Stimulated activated CD8-positive, alpha-beta memory T cell treated with anti-CD3 and anti-CD28 coated beads, Interleukin-2, amount 100 ng/mL, for 48 hours (primary cell): ENCODE measurements at places on chromosomes 3 and 15.
A peak's percentile ranks its signal among the peaks of the same experiment; 100 is the strongest.

DNA sequence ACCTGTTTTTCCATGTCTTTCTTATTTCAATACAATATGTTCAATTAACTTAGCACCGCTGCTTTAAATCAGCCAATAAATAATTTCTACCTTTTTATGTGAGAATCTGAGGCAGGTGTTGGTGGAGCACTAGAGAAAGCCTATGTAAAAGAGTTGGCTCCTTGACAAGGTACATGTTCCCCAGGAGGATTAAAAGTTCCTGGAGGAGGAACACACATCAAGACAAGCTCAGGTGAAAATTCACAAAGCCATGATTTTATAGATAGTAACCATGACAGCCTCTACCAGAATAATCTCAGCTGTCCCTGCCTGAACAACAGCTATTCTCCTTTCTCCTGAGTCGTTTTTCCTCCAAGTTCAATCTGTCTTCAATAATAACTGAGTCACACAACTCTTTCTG lies 3.4 kb upstream of the ZBED2 start:
- no peak for DNase-seq

- no peak for DNase-seq
These were observed 268.8 kb downstream of the MEX3B start for GRCh38 chr15:81776976-81777375.

DNA sequence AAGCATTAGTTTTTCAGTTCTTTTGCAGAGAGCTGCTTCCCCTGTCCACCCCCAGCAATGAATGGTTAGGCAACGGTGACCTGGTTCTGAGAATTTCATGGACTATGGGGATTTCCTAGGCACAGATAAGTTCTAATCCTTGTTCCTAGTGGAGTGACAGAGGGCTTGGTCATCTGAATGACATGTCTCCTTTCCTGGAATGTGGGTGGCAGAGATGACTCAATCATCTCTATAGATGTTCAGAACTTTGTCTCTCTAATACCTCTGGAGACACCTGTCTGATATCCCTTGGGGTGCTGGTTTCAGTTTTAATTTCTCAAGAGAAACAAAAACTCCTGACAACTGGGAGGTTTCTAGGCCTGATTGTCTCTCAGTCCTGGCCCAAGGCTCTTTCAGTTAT lies 10.4 kb downstream of the PLA2G4E start:
- no peak for DNase-seq

- DNase-seq: no peak
These were observed 100.7 kb downstream of the CACNA2D3 start for GRCh38 chr3:54223063-54223462.

- DNase-seq: no peak
These were observed 6.8 kb downstream of the UBE3A start for GRCh38 chr15:25431836-25432561.

DNA sequence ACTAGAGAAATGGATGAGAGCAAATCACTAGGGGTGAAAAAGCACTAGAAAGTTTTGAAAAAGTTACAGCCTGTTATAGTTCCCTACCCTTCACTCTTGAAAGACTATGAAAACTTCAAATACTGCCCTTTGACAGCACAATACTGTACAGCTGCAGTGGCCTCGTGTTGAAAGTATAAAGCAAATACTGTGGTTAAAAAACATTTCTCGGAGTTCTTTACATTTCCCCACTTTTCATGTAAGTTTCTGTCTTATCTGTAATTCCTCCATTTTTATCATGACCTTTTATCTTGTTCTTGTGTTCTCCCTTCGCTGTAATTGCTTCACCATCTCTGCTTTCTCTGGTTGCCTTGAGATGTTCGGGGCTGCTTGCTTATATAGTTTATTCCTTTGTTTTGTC lies 423.8 kb upstream of the CFAP20DC start:
- DNase-seq: no peak

DNA sequence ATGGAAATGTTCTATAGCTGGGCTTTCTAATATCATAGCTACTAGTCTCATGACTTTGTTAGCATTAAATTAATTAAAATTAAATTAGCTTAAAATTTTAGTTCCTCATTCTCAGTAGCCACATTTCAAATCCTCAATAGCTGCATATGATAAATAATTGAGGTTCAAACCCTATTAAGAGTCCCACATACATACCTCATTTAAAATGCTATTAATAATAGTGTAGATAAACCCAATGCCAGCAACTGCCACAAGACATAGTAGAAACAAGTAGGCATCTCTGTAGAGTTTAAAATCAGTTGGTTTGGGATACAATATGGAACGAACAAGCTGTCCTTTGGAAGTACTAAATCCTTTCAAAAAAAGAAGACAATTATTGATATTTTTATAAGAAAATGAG lies 39.1 kb downstream of the ATP13A3 start:
- DNase-seq: no peak

- DNase-seq: no peak
These were observed 4.3 kb downstream of the EPHB1 start for GRCh38 chr3:134799393-134799792.

DNA sequence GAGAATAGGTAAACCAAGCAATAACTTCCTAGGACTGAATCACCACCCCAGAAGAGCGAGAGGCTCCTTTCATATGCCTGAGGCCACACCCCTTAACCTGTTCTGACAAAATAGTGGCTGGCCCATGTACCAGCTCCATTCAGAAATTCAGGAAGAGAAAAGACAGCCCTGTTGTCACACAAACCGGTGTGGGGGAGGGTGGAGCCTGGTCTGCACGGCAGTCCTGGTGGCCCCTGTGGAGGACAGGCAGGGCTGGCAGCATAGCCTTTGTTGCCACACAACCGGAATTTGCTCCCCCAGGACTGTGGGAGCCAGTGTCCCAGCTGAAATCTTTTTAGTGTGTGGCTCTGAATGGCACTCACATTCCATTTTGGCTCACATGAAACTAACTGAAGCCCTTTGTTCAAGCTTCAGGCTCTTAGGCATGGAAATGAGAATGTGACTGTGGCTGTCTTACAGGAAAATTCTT lies 23.8 kb downstream of the RLBP1 start:
- peak; percentile 30 for DNase-seq

- no peak for DNase-seq
These were observed 164.3 kb upstream of the SETMAR start for GRCh38 chr3:4138786-4139431.

DNA sequence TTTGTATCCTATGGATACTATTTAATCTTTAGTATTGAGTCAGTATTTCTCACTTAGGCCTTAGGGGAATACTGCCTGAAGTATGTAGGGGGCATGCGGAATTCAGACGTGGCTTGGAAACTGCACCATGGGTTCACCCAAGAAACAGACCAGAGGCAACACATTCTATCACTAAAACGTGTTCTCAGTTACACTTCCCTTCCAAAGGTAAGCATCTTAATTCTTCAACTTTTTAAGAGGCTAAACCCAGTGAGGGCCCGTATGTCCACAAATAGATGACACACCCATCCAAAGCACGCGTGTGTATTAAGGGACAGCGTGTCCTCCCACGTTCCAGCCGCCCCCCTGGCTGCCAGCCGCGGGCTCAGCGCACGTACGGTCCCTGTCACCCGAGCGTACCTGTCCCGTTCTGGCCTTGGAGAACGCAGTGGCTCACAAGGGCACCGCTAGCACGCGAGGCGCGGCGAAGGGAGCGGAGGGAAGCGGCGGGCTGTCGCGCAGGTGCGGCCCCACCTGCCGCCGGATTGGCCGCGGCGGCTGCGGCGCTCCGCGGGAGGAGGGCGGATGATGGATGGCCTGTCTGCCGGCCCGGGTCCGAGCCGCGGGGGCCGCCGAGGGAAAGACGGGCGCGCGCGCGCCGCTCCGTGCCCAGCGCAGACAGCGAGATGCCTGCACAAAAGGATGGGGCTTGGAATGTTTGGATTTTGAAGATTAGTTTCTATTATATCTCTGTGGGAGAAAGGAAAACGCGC lies 1003.9 kb upstream of the NR2F2 start:
- DNase-seq: no peak

DNA sequence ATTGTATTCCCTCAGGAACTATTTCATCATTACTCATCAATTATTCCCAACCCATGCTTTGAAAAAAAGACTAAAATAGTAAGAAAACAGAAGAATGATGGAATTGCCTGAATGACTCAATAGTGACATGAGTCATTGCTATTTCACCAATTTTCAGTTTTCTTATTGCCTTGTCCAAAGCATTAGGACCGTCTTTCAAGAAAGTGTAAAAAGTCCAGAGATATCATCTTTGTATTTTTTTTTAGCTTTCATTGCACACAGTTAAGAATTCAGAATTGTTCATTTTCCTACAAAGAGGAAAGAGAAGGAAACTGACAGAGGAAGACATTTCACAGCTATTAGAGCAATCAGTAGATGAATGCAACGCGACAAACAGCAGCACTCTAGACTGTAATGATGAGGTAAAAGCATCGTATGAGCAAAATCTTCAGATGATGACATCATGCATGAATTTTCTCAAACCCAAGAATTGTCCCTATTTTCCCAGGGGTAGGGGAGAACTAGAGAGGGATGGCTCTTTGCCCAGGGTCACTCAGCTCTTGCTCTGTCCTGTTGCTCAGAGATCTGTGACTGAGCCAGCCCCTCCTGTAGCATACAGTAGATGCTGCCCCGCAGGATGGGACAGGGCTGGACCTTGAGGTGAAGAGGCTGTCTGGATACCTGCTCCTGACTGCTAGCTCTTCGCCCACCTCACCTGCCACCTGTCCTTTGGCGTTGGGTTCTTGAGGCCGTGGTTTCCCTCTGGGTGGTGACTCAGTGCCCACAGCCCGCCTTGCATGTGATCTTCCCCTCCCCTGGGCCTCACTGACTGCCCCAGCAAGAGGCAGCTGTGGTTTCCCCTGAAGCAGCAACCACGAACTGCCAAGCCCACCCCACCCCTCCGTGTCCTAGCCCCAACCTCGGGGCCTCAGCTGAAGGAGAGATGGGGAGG lies 84.8 kb downstream of the PPCDC start:
- peak; percentile 70 for DNase-seq

DNA sequence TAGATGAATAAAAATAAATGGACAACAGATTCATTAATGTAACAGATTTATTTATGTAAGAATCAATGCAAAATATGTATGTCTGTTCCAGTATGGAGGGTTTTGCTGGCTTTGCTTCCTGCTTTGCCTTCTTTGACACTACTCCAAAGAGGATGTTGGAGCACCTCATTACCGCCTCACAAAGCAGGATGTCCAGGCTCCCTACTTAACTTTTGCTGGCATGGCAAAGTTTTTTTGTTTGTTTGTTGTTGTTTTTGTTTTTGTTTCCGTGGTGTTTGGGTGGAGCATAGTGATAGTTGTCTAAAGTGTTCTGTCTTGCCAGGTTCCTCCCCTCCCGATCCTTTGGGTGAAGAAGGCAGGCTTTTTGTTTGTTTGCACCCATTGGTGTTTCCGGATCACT lies 38.7 kb downstream of the DIPK2A start:
- no peak for DNase-seq

DNA sequence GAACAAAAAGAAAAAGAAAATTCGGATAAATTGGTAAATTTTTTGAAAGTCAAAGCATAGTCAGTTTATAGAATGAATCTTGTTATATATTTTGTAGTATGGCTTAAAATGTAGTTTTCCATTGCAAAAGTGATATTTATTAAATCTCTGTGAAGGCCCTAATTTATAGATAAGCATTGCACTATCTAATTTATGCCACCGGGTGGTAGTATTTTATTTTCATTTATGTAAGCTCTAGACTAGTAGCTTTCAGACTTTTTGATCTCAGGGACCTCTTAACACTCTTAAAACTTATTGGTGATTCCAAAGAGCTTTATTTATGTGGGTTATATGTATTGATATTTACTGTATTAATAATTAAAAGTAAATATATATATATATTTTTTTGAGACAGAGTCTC lies 133.9 kb upstream of the LRRFIP2 start:
- DNase-seq: no peak

DNA sequence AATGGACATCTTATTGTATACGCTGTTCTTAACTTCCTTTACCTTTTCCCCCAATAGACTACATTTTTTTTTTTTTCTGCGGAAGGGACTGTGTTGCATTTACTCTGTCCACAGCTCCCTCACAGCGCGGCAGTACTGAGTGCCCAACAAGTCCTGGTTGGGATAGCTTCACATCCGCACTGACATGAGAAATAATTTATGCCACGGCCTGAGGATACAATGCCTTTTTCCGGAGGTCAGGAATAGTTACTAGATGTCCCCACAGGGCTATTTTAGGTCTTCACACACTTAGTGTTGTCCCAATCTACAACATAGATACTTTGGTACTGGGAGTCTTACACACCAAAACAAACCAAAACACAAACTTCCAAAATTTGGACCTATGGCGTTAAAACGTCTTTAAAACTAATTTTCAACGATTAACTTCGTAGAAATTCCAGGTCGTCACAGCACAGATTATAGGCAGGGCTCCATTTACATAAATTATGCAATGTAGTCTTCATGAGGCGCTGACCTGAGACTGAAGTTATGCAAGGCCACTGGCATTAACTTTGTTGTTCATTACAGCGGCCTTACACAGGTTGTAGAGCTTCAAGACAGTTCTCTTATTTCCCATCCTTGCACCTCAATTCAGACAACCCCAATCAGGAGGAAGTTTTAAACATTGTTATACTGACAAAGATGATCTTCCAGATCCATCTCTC lies 989 bp upstream of the PPIB start:
- no peak for DNase-seq

DNA sequence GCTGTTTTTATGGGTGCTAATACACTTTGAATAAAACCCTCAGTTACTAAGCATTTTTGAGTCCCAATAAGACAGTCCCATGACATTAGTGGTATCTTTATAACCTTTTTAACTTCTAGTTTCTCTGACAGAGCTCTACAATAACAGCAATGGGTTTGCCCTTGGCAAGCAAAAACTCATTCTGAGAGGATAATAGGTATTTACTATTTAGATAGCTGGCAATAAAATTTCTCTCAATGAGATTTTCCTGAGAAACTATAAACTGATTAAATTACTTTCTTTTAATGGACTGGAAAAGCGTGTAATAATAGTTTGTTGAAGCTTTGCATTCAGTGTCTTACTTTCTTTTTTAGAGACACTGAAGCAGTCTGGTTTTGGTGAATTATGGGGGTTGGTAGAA lies 168.0 kb upstream of the MLF1 start:
- no peak for DNase-seq

DNA sequence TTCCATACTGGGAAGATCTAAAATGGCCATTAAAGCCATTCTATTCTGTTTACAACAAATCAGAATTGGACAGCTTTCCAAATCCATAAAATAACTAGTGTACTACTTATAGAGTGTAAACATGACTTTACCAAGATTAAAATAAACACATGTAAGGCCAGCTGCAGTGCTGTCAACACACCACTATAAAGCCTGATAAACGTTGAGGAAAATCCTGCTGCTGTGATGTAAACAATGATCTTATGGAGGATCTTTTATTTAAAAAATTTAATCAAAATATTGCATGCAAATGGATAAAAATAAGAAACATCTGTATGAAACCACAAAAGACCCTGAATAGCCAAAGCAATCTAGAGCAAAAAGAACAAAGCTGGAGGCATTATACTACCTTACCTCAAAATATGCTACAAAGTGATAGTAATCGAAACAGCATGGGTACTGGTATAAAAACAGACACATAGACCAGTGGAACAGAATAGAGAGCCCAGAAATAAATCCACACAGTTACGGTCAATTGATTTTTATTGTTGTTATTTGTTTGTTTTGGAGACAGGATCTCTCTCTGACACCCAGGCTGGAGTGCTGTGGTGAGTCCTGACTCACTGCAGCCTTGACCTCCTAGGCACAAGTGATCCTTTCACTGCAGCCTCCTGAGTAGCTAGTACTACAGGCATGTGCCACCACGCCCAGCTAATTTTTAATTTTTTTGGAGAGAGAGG lies 428.8 kb upstream of the C2CD4B start:
- no peak for DNase-seq

- DNase-seq: peak; percentile 39
These were observed 37.0 kb downstream of the ZNF710 start for GRCh38 chr15:90037961-90038631.

- no peak for DNase-seq
These were observed 109.8 kb downstream of the CACNA1D start for GRCh38 chr3:53604232-53604631.

GRCh38 chr3:63565220-63565619 lies 87.3 kb upstream of the SNTN start:
- DNase-seq: no peak
